HCEC 1CT (cell line): ENCODE measurements at places on chromosomes 2 and 18.

GRCh38 chr2:42865884-42866881 lies 73.8 kb upstream of the HAAO start:
- DNase-seq: no peak

DNA sequence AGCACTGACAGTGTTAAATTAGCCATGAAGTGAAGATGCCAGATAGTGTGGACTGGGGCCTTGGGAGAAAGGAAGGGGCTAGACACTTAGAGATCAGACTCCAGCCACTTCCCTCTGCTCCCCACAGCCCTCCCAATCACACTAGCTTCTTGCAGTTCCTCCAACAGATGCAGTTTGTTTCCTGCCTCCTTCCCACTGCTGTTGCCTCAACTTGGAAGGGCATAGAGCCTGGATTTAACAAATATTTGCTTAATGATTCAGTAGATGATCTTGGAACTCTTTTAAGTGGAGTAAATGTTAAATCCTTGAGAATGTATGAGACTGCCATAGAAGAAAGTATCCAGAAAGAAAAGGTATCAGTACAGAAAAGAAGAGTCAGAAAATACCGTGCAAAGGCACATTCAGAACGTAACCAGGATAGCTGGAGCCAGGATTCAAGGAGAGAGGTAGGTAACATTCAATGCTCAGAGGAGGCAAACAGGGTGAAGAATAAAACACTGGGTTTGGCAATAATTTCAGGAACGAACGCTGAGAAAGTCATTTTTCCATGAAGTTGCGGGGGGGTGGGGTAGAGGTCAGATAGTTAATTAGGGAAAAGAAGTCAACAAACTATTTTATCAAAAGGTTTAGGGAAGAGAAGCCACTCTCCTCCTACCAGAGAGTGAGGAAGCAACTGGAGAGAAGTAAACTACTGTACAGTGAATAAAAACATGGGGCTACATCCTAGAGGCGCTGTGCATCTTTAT lies 1.3 kb upstream of the BZW1 start:
- peak; percentile 89 for DNase-seq

GRCh38 chr2:121258051-121258450 lies 27.0 kb downstream of the TFCP2L1 start:
- DNase-seq: no peak

DNA sequence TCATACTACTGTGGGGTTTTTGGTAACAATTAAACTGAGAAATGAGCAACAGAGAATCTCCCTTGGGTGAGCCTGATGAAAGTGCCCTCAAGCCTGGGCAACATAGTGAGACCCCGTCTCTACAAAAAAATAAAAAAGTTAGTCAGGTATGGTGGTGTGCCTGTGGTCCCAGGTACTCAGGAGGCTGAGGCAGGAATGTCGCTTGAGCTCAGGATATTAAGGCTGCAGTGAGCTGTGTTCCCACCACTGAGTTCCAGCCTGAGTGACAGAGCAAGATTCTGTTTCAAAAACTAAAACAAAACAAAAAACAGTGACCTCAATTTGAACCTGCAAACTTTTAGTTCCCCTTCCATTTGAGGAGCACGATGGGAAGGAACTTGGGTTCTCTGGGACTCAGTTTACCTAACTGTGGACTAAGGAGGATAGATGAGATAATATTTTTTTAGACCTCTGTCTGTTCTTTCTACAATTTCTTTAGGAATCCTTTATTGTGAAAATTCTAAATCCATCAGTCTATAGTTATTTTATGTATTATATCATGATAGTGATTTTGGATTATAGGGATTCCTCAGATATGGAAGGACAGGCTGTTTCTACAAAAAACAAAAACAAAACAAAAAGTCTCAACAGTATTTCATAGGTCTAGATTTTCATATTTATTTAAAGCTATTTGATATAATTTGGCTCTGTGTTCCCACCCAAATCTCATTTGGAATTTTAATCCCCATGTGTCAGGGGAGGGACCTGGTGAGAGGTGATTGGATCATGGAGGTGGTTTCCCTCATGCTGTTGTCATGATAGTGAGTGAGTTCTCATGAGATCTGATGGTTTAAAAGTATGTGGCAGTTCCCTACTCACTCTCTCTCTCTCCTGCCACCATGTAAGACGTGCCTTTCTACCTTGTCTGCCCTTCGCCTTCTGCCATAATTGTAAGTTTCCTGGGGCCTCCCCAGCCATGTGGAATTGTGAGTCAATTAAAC lies 178.6 kb downstream of the MYCN start:
- no peak for DNase-seq

DNA sequence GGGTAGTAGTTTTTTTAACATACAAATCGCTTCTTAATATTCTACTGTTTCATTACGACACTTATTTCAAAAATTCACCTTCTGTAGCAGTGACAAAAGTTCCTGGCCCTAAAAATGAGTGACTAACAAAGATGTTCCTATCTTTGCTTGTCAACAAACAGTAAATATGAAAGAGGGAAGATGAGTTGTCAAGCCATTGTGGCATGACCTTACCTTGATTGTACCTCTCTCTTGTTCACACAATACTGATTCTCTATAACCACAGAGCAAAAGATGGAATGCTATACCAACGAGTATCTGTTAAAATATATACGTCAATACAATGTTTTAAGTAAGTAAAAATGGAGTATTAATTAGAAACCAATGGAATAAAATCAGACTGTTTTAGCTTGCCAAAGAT lies 14.7 kb upstream of the GCG start:
- no peak for DNase-seq

GRCh38 chr2:188459061-188459460 lies 167.4 kb downstream of the GULP1 start:
- no peak for DNase-seq

DNA sequence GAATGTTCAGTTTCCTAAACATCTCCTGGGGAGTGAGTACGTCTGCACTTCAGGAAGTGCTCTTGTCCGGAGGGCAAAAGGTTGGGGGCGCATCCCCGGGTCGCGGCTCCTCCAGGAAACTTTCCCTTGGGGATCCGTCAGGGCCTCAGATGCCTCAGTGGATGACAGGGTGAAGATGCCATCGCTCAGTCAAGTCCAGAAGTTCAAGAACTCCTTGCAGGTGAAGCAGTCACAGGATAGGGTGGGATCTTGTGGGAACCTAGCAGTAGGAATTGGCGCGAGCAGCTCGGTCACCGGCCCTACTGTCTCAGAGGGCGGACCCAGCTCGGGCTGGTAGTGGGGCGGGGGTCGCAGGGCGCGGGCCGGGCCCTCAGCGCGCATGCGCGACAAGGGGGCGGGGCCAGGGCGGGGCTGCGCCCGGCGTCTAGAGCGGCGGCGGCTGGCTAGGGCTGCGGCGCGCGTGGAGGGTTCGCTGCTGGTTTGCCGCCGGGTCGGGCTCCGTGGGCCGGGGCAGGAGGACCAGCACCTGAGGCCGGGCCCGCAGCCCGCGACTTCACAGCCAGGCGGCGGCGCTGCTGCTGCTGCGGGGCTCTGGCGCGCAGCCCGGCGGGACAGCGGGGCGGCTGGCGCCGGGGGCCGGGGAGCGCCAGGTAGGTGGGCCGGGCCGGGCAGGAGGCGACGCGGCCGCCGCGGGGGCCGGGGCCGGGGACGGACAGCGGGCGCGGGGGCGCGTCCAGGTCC lies at the start of gene INPP4A:
Gene INPP4A, plus strand, starts transcription at position 423 of the 741 bp plus-strand sequence. CDS start 75,191 bp downstream, outside the sequence.
- peak; percentile 57 for DNase-seq

DNA sequence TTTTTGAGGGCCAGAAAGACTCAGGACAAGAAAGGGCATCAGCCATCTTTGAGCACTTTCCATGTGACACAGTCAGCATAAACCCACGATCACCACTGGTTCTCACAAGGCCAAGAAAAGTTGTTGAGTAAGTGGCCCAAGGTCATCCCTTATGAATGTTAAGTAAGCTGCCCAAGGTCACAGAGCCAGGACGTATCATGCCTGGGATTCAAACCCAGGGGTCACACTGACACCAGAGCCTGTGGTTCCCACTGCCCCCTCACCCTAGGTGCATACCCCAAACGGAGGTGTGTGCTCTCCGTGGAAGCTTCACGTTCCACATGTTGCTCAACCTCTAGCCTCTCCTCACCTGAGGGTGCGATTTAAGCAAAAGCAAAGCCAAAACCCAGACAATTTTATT lies 2.3 kb upstream of the CTIF start:
- DNase-seq: no peak

DNA sequence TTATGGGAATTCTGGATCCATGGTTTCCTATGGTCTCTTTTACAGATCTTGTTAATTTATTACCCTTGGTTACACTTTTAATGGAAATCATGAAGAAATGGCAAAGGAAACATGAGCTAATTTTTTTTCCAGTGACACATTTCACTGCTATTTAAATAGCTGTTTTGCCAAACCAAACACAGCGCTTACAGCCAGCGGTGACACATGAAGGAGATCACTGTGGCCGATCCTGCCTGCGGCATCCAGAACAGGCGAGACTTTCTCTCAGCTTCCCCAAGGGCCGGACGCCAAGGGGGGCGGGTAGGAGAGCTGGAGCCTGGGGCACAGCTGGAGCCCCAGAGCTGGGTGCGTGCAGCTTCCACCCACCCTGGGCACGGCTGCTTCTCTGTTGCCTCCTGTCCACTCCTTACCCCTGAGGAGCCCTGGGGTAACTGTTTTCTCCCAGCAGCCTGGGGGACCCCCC lies 81.4 kb upstream of the PKDCC start:
- DNase-seq: peak; percentile 94

DNA sequence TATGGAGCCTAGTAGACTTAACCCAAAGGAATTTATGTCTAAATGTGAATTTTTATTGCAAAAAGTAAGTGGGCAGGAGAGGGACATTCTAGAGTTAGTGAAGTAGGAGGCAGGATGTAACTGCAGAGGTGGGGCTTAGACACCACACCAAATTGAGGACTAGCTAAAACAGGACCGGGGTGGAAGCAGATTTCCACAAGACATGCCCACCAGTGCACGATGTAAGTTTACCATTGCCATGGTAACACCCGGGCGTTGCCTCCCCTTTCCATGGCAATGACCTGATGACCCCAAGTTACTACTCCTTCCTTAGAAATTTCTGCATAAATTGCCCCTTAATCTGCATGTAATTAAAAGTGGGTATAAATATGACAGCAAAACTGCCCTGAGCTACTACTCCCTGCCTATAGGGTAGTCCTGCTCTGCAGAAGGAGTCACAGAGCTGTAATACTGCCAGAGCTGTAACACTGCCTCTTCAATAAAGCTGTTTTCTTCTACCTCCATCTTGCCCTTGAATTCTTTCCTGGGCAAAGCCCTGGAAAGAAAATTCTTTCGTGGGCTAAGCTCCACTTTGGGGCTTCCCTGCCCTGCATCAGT lies 509.7 kb downstream of the ERBB4 start:
- DNase-seq: no peak
